ENCODE measurements at places on chromosomes 12 and 14.

- DNase-seq = no peak
These were observed 43.5 kb upstream of the PTPRQ start for GRCh38 chr12:80400571-80400991.

GRCh38 chr12:107484230-107484629, 201.4 kb upstream of the PWP1 start:
- no peak for DNase-seq

GRCh38 chr14:71586131-71586897, 345.9 kb upstream of the RGS6 start:
- DNase-seq = no peak

DNA sequence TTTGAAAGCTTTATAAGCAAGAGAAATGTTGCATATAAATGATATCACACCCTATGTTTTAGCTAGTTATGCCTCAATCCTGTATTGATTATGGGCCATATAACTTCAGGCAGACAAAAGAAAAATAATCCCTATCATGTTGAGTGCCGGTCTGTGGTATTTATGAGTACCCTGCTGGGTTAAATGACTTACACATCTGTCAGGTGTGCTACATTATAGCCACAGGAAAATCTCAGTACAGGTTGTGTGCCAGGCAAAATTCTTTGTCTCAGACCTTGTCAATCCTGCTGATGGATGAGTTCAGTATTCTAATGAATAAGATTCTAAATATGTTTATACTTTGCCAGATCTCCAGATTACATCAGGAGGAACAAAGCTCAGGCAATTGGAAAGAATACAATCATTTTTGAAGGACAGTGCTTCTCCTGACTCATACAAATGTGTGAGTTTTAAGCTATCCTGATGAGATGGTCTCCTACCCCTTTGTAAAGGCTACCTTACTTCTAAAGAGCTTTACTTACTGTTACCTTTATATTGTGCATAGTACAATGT, 109.8 kb upstream of the FOXG1 start:
- DNase-seq = no peak

DNA sequence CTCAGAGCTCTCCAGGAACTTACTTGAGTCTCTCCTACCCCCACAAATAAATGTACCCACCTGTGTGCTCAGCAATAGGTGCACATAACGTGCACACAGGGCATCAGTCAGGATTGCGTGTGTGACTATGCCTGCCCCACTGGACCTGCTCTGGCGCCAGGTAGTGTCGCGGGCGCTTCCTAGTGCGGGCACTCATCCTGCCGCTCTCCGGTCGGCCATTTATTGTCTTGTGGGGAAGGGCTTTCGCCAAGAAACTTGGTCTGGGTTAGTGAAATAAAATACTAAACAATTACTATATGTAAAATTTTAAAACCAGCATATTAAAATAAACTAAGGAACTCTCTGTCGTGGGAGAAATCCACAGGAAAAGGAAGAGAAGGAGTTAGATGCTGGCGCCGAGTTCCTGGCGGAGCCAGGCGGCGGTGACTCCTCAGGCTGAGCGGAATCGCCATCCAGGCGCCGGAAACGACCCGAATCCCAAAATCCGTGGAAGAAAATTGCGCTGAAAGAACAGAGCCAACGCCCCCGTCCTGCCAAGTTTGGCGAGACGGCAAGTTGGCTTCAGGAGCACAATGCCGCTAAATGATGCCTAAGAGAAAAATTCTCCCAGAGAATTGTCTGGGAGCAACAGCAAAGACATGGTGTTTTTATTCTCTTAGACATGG, 7.9 kb upstream of the HOXC13 start:
- no peak for DNase-seq

GRCh38 chr14:81454572-81455218, 54.6 kb upstream of the STON2 start:
- DNase-seq = no peak

GRCh38 chr12:67879937-67880336, 109.3 kb upstream of the IFNG-AS1 start:
- no peak for DNase-seq

- no peak for DNase-seq
These were observed 624.9 kb upstream of the FOXG1 start for GRCh38 chr14:28141662-28142061.

DNA sequence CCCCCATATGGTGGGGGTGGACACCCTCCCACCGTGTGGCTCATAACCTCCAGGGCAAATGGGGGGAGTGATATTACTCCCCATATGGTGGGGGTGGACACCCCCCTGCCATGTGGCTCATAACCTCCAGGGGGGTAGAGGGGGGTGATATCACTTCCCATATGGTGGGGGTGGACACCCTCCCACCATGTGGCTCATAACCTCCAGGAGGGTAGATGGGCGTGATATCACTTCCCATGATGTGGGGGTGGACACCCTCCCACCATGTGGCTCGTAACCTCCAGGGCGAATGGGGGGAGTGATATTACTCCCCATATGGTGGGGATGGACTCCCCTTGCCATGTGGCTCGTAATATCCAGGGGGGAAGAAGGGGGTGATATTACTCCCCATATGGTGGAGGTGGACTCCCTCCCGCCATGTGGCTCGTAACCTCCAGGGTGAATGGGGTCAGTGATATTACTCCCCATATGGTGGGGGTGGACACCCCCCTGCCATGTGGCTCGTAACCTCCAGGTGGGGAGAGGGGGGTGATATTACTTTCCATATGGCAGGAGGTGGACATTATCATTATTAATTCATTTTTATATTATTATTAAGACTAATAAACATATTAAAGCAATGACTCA, 51.2 kb upstream of the OXA1L start:
- no peak for DNase-seq

- DNase-seq = no peak
These were observed 257.8 kb upstream of the BTG1 start for GRCh38 chr12:92403210-92404175.

DNA sequence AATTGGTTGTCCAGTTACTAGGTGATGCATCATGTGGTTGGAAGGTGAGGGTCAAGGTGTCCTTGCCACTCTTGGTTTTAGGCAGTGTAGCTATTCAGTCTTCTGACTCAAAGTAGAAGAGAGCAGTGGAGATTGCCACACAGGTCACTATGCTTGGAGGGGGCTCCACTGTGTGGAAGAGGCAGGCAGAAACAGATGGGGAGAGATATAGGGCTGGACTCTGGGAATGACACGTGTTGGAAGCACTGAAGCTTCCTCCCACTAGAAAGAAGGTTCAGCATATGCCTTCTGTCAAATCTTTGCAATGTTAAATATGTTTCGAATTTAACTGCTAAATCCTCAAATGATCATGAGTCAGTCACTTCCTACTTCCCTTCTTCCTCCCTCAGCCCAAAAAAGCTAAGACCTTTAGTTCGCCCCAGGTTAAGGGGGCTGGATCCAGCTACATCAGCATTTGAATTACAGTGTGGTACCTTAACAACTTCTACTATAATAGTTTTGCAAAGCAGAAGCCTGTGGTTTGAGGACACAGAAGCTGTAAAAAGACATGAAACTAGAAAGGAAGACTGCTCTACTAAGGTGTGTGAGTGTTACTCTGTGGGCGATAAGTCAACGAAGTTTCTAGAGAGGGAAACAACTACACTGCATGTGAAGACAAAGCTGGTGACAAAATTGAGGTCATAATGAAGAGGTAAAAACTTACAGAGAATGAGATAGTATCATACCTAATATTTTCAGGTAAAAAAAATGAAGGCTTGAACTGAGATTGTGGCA, 228.0 kb downstream of the NELL2 start:
- DNase-seq = no peak

DNA sequence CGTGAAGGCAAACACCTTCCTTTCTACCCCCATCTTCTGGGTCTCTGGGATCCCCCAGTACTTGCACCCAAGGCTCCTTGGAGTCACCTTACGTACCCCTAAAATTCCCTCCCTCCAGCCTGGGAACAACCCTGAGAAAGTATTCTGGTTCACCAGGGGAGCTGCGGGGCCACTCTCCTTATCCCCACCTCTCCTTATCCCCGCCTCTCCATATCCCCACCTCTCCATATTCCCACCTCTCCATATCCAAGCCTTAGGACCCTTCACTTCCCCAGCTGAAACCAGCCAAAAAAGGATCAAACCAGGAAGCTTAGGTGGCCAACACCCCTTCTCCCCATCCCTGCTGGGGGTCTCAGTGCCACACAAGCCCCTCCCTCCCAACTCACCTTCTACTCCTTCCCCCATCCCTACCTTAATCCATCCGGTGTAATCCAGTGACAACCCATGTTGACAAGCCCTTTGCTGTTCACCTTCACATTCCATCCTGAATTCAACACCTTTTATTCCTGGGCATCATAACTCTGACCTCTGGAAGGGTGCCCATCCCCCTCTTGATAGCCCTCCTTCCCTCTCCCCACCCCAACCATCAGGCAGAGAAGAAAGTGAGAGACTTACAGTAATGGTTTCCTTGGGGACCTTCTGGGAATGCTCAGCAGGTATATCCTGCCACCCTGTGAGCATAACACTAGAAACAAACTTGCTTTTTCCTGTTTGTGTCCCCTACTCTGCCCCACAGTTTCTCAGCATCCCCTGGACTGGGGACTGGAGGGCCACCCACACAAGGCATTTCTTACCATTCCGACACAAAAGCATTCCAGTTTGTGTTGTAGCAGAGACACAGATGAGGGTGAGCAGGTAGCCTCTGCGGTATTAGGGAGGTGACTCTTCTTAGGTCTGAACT, 1.6 kb upstream of the MSI1 start:
- DNase-seq = no peak

- no peak for DNase-seq
These were observed 1.5 kb upstream of the MSRB3 start for GRCh38 chr12:65276916-65277530.

- no peak for DNase-seq
These were observed 114.6 kb upstream of the MED13L start for GRCh38 chr12:116392061-116392460.

- DNase-seq = no peak
These were observed 33.5 kb upstream of the TCL1B start for GRCh38 chr14:95652690-95653089.

DNA sequence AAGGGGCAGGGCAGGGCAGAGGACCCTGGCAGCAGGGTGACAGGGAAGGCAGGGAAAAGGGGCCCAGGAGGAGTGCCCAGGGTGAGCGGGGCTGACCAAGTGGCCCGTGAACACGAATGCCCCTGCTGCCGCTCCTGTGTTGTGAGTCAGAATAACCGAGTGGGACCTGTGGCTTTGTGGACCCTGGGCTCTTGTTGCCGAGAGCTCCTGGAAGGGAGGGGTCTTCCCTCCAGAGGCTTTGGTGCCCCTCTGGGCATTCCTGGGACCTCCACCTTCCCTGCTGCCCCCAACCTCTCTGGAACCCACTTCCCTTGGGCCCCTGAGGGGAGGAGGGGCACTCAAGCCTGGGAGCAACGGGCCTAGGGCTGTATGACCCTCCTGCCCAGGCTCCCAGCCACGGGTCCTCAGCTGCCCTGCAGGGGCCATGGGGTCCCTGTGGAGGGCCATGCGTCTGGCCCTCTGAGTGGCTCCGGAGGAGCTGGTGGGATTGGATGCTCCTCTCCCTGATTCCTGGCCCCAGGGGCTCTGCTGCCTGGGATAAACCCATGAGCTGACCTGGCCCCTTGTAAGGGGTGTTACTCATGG, 319.4 kb downstream of the TMEM121 start:
- DNase-seq = no peak

DNA sequence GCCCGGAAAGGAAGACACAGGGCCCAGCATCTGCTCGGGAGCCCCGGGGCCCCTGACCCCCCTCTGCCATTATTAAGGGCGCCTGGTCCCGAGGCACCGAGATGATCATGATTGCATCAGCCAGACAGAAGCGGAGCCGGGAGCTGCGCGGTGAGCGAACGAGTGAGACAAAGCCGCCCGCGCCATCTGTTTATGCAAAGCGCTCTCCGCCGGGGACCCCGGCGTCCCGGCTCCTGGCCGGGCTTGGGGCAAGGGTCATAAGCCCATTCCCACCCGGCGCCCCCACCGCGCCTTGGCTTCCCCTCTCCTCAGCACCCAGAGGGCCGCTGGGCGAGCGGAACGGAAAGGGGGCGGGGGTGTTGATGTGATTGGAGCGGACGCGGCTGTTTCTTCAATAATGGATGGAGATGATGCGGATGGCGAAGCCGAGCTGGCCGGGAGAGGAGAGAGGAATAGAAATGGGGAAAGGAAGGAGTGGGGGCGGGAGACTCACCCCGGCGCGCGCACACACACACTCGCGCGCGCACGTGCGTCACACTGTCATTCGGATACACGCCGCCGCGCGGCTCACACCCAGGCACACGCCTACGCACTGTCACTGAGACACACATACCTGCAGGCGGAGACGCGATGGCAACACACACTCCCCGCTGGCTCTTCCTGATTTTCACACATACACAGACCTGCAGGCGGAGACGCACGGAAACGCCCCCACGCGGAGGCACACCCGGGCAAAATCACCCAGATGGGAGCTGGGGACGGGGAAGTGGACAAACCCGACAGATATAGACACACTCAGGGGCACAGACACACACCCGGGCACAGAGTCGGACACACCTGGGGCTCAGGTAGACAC, 10.7 kb downstream of the STAC3 start:
- DNase-seq = no peak

- DNase-seq = no peak
These were observed 28.2 kb downstream of the TESPA1 start for GRCh38 chr12:54956322-54956721.

- no peak for DNase-seq
These were observed 33.8 kb downstream of the VRK1 start for GRCh38 chr14:96830946-96831345.

GRCh38 chr12:123531091-123531490, 2.4 kb downstream of the RILPL1 start:
- no peak for DNase-seq

DNA sequence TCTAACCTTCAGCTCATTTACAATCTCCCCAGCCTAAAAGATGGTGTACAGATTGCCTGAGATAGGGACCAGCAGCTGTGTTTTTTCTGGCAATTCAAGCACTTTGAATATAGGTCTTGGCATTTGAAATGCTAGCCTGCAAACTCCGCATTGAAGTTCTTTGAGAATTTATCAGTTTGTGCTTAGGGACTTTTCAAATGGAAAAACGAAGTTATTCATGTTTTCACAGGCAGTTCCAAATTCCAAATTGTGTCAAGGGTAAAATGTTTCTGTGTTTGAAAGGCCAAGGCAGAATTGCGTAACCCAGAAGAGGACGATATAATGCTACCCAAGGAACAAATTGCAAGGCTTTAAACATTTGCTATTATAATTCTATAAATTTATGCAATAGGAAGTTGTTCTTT, 168.9 kb upstream of the RASSF8 start:
- DNase-seq = no peak

DNA sequence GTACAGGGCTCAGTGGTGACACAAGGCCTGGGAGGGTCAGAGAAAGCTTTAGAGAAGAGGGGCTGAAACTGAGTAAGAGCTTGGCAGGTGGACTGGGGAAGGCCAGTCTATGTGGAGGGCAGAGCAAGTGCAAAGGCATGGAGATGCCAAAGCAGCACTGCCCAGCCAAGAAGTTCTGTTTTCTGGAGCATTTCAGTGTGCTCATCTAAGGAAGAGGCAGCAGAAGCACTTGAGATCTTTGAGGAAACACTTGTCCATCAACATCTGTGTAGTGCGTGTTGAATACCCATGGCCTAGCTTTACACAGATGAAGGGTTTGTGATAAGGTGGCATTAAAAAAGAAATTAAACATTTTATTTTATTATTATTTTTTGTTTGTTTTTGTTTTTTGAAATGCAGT, 52.8 kb downstream of the FOS start:
- DNase-seq = no peak

All from BJ (cell line).